ENCODE measurements at places on chromosomes 6 and 20.

DNA sequence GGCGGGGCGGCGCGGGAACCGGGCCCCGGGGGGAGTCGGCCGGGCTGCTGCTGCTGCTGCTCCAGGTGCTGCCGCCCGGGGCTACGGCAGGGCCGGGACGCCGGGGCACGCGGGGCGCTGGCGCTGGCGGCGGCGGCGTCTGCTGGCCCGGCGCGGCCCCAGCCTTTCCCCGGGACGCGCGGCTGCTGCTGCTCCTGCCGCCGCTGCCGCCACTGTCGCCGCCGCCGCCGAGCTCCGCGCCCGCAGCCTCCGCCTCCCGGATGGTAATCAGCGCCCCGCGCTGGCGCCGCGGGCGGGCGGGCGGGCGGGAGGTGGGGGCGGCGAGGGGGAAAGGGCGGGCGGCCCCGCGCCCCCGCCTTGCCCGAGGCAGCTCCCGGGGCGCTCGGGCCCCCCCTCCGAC lies 306 bp downstream of the EBF4 start:
- DNase-seq, result no peak

- no peak for DNase-seq
Measured at GRCh38 chr6:163180874-163181541, 233.5 kb upstream of the QKI start.

GRCh38 chr6:103874575-103874974 lies 985.1 kb downstream of the HACE1 start:
- DNase-seq, result no peak

DNA sequence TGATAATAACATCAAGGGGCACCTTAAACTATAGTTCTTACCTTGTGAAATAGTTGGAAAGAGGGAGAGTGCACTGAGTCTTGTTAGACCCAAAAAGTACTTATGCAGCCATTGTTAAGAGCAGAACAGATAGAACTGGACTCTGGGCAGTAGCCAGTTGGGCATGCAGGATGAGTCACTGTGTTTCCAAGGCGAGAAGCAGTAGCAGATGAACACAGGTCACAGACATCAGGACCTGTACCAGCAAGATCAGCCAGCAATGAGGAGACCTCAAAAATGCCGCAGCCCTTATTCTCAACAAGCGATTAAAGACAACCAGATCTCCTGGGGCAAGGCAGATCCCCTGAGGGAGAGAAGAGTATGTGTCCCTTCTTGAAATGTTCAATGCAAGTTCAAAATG lies 79.0 kb downstream of the SAMD3 start:
- DNase-seq, result no peak

DNA sequence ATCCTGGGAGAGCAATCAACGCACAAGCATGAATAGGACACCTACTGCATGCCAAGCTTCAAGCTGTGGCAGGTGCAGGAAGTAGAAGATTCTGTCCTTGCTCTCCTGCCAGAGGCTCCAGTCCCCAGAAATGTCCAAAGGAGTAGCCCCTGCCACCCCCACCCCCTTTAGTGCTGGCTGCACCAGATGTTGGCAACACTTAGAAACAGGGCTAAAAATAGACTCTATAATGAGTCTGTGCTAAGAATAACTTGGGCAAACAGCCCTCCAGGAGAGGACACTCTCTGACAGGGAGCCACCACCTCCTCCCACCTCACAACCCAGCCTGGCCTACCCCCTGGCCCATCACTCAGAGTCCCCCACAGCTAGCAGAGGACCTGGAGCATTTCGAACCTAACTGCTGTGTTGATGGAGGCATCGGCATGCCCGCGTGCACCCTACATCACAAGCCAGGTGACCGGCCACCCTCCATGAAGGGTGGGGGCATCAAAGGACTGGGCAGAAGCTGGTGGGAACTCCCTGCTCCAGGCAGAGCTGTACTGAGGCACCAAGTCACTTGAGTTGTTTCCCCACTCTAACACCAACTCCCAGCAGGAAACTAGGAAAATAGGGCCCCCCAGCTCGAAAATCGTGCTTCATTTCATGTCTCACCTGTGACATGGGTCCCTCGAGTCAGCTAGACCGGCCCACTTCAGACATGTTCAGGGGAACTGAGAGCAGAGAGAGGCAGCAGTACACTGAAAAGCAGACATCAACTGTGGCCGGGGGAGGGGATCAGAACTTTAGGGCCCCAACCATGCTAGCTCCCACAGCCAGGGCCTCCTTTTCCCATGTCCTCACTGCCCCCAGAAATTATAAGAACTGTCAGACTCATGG lies 18.7 kb downstream of the TFEB start:
- DNase-seq, result no peak

DNA sequence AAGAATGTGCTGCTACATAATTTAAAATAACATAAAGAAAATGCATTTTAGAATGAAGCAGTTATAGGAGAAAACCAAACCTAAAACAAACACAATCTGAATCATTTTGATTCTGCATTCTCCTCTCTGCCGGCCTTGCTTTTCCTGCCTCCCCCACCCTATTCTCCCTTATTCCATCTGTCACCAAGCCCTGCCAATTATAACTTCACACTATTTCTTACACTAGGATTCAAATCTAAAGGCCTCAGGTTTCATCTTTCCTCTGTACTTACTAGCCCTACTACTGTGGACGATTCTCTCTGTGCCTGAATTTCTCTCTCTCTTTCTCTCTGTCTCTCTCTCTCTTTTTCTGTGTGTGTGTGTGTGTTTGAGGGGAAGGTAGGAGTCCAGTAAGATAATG lies 18.7 kb upstream of the PRIM2 start:
- DNase-seq, result no peak

DNA sequence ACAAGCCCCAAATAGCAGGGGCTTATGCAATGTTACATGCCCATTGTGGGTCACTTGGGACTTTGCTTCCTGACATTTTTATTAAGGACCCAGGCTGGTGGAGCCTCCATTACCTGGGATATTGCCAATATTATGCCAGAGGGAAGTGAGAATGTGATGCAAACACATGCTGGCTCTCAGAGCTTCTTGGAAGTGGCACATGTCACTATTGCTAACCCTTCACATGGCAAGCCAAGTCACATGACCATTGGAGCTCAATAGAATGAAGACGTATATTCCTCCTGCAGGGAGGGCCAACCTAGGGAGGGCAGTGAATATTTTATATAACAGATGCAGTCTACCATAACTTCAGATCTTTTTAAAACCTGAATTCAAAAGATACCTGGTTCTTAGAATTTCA lies 140.7 kb upstream of the ZFP64 start:
- no peak for DNase-seq

DNA sequence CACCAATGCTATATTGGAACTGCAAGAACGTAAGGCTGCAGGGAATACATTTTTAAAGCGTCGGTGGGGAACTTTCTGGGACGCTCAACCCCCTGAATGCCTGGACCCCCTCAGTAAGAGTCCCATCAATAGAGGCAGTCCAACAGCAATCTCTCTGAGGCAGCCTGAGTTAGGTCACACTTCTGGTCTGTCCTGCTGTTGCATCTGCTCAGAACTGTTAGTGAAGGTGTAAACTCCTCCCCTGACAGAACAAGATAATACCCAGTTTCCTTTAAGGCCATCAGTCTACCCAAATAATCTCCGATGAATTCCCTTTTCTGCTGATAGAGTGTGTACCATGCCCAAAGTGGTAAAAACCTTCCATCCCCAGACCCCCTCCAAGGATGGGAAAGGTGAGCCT lies 1.1 kb upstream of the RNGTT start:
- no peak for DNase-seq

DNA sequence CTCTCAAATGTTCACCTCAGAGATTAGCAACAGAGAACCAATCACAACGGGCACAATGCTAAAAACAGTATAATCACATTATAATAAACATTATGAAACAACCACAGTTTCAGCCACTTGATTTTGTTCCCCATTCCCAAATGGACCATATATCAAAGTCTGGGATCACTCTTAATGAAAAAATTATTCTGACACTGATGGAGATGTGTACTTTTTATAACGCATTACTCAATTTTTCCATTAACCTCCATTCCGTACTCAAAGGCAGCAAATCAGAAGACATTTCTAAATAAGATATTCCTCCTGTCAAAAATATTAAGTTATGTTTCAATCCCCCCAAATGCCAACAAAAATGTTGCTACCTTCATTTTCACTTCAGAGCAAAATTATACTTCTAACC lies 2.8 kb downstream of the CPNE1 start:
- DNase-seq, result no peak
